ENCODE measurements at places on chromosomes 12 and 14. TPM values are rescaled to one million over a fixed set of nuclear protein-coding genes. Genes with fewer than 3 reads are reported as not detected.

GRCh38 chr12:49201595-49202295, 12.9 kb upstream of the TUBA1A start:
- DNase-seq = no peak

DNA sequence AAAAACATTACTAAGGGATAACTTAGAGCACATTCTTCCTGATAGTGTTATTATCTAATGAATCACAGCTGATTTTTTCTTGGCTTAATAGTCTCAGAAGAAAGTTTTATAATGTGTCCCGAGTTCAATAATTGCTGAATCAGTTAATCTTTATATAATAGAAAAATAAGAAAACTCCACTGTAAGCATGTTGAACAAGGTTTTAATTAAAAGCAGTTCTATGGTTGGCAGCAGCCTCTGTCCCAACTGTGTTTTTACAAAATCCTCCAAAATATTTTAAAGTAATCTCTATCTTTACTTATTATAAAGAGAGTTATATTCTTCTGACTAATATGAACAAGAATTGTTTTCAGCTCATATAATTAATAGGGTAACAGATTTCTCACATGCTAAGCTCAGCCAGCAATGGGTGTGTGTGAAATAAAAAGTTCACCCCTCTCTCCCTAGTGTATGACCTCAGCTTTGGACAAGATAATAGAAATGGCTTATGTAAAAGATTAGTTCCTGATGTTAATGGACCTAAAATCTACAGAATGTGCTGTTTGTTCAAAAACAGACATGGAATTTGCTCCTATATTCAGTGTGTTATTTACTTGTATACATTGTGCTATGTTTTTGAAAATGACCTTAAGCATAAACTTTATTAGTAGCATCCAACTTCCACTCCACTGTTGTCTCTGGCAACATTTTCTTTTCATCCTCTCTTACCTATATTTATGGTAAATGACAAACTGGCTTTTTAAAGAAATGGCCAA, 67.1 kb upstream of the DCN start:
- DNase-seq = no peak

DNA sequence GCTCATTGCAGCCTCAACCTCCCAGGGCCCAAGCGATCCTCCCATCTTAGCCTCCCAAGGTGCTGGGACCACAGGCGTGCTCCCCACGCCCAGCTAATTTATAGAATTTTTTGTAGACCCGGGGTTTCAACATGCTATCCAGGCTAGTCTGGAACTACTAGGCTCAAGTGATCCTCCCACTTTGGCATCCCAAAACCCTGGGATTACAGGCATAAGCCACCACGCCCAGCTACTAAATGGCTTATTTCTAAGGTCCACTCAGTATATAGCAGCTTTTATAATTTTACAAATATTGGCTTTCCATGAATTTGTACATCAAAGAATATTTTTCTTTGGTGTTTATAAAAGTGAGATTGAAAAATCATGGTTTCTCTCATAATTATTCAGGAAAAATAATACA, 167.8 kb downstream of the TTC7B start:
- no peak for DNase-seq

GRCh38 chr12:49588281-49588680, 17.2 kb downstream of the FAM186B start:
- DNase-seq = no peak

DNA sequence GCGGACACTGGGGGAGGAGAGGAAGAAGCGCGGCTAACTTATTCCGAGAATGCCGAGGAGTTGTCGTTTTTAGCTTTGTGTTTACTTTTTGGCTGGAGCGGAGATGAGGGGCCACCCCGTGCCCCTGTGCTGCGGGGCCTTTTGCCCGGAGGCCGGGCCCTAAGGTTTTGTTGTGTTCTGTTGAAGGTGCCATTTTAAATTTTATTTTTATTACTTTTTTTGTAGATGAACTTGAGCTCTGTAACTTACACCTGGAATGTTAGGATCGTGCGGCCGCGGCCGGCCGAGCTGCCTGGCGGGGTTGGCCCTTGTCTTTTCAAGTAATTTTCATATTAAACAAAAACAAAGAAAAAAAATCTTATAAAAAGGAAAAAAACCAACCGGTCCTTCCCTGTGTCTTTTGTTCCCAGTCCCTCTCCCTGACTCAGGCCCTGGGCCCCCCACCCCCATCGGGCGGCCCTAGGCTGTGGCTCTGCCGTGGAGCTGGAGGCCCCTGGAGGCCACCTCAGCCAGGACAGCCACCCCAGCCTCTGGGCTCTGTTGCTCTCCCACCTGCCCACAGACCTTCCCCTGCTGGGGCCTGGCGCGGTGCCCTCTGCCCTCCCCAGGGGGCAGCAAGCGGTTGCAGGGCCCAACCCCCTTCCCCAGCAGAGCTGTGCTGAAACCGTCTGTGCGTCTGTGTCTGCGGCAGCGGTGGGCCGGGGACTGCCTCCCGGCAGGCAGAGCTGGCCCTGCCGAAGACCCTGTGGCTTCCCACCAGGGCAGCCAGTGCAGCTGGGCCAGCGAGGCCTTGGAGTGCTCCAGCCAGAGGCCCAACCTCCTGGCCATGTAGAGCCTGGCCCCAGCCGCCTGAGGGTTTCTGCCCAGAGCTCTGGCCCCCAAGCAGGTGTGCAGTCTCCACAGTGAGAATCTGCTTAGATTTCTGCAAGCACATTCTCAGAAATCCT, 4.0 kb upstream of the CRIP2 start:
- DNase-seq = peak; percentile 82

- peak; percentile 97 for DNase-seq
Observed at GRCh38 chr14:64762044-64763034, 58.1 kb downstream of the PLEKHG3 start.

DNA sequence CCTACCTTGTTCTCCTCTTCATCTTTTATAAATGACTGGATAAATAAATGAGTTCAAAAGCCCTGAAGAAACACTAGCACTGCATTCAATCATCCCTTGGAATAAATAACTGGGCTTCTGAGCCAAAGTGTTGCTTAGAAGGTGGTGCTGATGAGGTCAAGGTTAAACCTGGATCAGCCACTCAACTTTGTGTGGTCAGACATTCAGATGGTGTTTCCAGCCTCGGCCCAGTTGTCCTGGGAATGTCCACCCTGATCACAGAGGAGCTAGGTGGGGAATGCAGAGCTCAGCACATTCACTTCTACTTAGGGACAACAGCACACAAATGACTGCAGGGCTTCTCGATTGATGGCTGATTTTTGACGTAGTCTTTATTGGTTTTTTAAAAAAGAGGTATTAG, 88.7 kb downstream of the SLC8A3 start:
- no peak for DNase-seq

Gene CD4
- total RNA-seq = 38.1 TPM

All from kidney (tissue), 22 donors.